Stimulated activated CD8-positive, alpha-beta memory T cell treated with anti-CD3 and anti-CD28 coated beads, Interleukin-15, amount 100 ng/mL, for 4 hours (primary cell): ENCODE measurements at places on chromosomes 5 and 9.

DNA sequence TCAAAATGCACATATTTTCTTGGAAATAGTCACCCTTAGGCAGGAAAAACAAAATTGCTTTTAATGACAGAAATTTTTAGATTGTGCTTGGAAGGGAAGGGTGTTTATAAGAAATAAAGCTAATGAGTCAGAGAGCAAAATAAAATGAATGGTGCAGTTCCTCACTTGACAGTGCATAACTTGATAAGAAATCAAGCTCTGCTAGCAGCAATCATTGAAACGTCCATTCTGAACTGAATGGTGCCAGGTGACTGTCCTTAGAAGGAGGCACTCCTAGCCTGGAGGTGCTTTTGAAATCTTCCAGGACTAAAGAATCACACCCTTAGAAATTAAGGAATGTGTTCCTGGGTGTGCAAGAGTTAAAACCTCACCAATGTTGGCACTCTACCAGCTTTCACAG is 202.5 kb downstream of the EFNA5 start:
- DNase-seq, result no peak

DNA sequence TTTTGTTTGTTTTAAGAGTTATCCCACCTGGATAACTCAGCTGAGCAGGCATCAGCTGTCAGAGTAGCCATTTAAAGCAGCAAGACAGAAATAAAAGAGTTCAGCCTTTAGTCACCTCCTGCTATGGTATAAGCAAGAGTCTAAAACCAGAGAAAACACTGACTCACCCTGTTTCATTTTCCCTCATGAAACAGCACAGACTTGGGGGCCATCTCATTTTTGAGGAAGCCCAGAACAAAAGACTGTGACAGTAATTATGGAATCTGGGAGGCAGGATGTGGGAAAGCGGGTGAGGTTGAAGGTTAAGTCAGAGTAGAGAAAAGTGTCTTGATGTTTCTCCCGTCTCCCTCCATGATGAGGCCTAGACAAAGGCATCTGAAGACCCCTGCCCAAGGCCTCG is 90.2 kb upstream of the FAM174A start:
- no peak for DNase-seq

DNA sequence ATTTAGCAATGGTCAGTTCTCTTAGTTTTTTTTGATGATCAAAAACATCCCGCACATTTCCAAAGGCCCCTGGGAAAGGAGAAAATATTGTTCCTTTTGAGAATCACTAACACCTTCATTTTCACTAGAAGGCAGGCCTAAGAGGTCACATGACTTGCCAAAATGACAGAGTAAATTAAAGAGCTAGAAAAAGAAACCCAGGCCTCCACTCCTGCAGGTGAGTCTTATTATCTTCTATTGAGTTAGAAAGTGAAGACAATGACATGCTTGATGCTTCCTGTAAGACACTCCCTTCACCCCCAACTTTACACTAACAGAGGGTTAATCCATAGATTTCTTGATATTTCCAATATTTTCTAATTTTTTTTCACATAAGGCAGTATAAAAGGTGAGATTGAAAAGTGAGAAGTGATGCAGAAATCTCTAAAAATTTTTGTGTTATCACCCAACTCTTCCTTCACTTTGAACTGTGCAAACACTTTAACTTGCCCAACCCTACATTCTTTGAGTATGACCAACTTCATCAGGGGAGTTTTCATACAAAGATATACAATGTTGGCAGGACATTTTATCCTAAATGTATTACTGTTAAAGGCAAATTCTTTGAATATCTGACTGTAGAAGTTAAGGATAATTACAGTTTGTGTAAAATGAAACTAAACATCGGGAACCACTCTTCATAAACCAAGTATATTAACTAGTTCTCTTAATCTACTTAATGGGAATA is 57.1 kb downstream of the SUB1 start:
- DNase-seq, result no peak

- no peak for DNase-seq
Measured at GRCh38 chr5:105638437-105638836, 2032.3 kb downstream of the EFNA5 start.

DNA sequence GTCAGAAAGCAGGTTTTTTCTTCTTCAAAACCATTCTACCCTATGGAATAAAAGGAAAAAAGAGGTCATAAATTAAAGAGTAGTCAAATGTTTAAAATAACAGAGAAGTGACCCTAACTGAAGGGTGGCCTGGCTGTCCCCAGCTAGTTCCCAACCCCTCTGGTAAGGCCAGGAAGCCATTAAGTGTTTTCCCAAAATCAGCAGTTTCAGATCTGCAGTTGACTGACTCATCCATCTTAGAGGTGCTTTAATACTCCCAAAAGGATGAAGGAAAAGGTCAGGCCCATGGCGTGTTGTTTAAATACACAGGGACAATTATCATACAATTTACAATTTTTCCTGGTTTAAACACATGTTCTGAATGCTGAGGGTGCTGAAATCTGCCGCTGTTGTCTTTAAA is 47.9 kb upstream of the TBC1D9B start:
- no peak for DNase-seq

DNA sequence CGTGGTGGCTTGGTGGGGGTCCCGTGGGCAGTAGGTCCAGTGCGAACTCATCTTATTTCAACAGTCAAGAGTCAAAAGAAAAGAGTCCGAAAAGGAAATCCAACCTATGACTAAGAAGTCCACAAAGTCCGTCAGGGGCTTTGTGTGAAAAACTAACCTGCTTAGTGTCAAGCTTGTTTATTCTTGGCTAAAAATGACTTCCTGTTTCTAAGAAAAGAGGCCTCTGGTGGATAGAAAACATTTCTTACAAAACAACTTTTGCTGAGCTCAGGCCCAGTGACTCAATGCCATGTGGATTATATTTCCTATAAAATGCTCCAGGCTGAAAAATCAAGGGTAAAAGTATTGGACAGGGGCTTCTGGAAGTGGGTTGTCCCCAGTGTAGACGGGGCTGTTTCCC is 105.9 kb downstream of the GADD45G start:
- no peak for DNase-seq

- no peak for DNase-seq
Measured at GRCh38 chr5:142319560-142320429, 5.0 kb downstream of the SPRY4 start.

GRCh38 chr5:127086589-127086988 is 13.3 kb upstream of the C5orf63 start:
- DNase-seq, result no peak

DNA sequence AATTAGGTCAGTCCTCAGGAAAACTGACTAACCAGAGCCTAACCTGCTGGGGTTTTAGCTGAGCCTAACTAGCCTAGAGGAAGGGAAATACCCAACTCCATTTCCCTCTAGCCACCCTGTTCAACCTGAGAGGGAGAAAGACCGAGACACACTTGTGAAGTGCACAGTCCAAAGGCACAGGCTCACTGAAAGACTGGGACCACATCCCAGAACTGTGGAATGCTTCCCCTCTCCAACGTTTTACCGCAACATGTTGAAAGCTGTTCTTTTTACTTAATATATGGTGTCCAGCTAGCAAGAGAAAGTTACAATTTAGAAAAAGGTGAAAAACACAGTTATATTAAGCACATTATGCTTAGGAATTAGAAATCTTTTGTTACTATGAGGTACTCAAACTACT is 76.8 kb upstream of the SIMC1 start:
- no peak for DNase-seq

GRCh38 chr5:133390416-133391353 is 221.7 kb downstream of the FSTL4 start:
- DNase-seq, result no peak

GRCh38 chr9:74122661-74123060 is 374.5 kb upstream of the RORB start:
- no peak for DNase-seq
